ENCODE measurements at places on chromosomes 3 and 15. TPM values are rescaled to one million over a fixed set of nuclear protein-coding genes. Genes with fewer than 3 reads are reported as not detected.
A peak's percentile ranks its signal among the peaks of the same experiment; 100 is the strongest.

DNA sequence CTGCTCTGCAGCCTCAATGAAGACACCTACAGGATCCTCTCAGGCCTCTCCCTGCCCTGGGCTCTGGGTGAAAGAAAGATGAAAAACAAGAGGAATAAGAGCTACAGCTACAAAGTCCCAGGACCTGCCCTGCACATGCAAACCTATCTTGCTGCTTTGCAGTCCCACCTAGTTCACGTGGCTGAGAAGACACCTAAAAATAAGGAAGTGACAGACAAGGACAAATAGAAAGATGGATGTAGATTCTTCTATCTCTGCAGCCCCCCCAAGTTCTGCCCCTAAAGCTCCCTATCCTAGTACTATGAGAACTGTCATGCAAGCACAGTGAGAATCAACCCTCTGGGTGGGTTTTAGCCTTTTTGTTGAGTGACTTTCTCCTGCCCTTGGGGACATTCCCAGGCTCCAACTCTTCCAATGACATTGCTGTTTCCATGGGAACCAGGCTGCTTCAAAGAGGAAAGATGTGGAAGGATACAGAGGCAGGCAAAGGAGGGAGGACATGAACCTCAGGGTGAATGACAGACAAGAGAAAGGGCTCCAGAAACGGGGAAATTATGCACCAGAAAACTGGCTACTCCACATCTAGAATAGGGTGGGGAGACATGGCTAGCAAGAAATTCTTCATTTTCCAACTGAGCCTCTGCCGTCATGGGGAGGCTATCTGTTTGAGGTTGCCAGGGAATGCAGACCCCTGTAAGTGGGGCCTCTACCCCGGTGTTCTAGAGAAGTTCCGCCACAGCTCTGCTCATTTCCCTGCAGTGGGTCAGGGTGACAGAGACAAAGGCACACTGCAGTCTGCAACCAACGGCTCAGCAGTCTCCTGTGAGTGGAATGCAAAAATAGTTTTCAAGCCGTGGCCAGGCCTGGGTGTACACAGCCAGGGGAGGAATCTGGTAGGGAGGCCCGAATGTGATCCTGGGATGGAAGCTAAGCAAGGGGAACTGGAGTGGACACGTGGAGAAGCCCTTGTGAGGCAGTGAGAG, 5.2 kb downstream of the CSPG5 start:
- H3K36me3 ChIP-seq: peaks cover 2% of the 10 kb centered on the region
- peaks cover 22% of the 10 kb centered on the region for H3K27me3 ChIP-seq
- H3K4me3 ChIP-seq: no peak overlapping the region

The ZPLD1 gene
- total RNA-seq: not detected

DNA sequence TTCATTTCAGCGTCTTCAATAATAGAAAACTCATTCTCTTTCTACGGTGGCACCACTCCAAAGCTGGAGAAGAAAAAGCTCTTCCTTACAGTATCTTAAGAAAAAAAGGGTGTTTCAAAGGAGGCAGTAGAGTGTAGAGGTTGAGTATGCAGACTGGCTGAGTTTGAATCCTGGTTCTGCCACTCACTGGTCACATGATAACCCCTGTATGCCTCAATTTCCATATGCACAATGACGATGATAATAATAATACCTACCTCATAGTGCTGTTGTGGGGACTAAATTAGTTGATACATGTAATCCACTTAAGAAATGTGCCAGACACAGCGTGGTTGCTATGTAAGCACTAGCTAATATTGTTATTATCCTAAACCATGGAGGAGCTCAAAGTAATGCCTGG, 4.5 kb downstream of the ANP32A start:
- peak overlapping the region; percentile 99 for H3K4me3 ChIP-seq
- DNase-seq: no peak
- H3K27me3 ChIP-seq: no peaks in the 10 kb centered on the region
- H3K4me1 ChIP-seq: peaks cover 36% of the 10 kb centered on the region
- H3K36me3 ChIP-seq: peaks cover 8% of the 10 kb centered on the region
- H3K27ac ChIP-seq: peak overlapping the region; percentile 98

DNA sequence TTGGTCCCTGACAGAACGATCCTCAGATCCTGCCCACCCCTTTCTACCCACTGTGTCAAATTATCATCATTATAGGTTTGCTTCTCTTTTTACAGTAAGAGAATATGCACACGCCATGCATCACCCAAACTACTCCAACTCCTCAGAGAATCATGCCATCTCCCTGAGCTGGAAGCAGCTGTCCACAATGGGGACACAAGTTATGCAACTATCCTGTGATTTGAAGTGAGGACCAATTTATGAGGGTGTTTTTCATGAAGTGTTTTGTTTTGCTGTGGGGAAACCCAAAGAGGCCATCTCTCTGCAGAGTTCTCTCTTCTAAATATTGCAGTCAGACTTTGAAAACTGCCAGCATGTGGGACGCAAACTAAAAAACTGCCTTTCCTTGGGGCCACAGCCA, 35.8 kb upstream of the TNFSF10 start:
- H3K27me3 ChIP-seq: no peaks in the 10 kb centered on the region
- DNase-seq: no peak
- H3K4me1 ChIP-seq: peaks cover 20% of the 10 kb centered on the region
- no peaks in the 10 kb centered on the region for H3K36me3 ChIP-seq
- no peak overlapping the region for H3K27ac ChIP-seq

The MYRIP gene
- total RNA-seq: not detected

- peaks cover 11% of the 10 kb centered on the region for H3K4me1 ChIP-seq
- no peak for DNase-seq
- no peak overlapping the region for H3K27ac ChIP-seq
- H3K4me3 ChIP-seq: no peak overlapping the region
- H3K27me3 ChIP-seq: no peaks in the 10 kb centered on the region
- peaks cover 4% of the 10 kb centered on the region for H3K36me3 ChIP-seq
Measured at GRCh38 chr3:128683957-128684356, 33.3 kb upstream of the RPN1 start.

- peaks cover 10% of the 10 kb centered on the region for H3K36me3 ChIP-seq
- peaks cover 12% of the 10 kb centered on the region for H3K4me1 ChIP-seq
- no peak for DNase-seq
Measured at GRCh38 chr15:80183306-80183705, 30.5 kb downstream of the FAH start.

The RSL24D1 gene
- 120 TPM for total RNA-seq

The ITIH3 gene
- not detected for total RNA-seq

All from T-helper 17 cell (primary cell).